CD4-positive, alpha-beta T cell treated with Interleukin-10 for 1 hour (primary cell): ENCODE measurements at places on chromosomes 4 and X.

DNA sequence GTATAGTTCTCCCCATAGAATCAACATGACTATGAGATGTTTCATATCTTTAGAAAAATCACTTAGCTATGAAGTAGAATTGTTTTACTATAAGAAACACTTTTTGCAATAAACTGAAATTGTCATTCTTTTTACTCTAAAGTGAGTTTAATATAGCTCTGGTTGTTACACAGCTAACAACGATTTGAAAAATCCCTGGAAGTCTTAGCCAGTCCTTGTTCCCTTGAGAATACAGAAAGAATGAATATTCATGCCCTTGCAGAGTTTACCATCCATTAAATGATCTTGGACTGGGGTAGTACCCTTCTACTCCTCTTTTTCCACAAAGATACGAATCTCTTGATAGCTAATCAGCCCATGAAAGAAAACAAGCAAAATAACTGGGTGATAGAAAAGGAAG lies 141.8 kb downstream of the JADE1 start:
- DNase-seq: no peak

GRCh38 chr4:121706595-121707021 lies 9.8 kb upstream of the ANXA5 start:
- peak; percentile 57 for DNase-seq

- DNase-seq: no peak
These were observed 2.7 kb downstream of the EFNB1 start for GRCh38 chrX:68831405-68832100.

- DNase-seq: no peak
These were observed 125.0 kb upstream of the MBNL3 start for GRCh38 chrX:132613801-132614200.

- DNase-seq: peak; percentile 7
These were observed 149.3 kb downstream of the SOWAHB start for GRCh38 chr4:76748649-76749048.

GRCh38 chrX:149120459-149120858 lies 384.6 kb downstream of the IDS start:
- no peak for DNase-seq

GRCh38 chrX:16786791-16787735 lies 797 bp downstream of the TXLNG start:
- peak; percentile 45 for DNase-seq

- no peak for DNase-seq
These were observed 15.6 kb upstream of the MBNL3 start for GRCh38 chrX:132504417-132504816.

DNA sequence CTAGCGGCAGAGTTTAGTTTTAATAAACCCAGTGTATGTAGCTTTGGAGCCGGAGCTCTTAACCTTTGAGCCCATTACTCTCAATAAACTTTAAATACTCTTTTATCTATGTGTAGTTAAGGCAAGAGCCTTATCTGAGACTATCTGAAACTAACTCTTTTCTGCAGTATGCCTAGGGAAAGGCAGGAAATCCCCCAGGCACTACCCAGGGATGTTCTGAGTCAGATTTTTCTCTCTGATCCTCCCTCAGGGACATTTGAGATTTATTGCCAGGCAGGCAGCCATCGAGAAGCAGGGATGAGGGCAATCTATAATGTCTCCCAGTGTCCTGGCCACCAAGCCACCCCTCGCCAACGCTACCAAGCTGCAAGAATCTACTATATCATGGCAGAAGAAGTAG lies 39.1 kb downstream of the HEPH start:
- no peak for DNase-seq

DNA sequence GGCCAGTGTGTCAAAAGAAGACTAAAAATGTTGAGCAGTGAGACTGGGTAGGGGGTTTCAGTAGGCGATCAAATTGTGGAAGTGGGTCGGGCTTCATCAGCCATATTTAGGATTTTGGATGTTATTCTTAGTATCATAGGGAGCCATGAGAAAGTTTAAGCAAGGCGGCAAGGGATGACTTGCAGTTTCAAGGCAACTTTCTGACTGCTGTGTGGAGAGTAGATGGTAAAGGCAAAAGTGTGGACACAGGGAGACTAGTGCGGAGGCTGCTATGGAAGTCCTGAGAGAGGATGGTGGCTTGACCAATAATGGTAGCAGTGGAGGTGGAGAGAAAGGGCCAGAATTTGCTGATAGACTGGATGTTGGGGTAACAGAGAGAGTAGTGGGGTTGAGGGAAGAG lies 15.4 kb downstream of the GK start:
- DNase-seq: no peak

GRCh38 chr4:109078724-109079123 lies 223.7 kb downstream of the COL25A1 start:
- DNase-seq: no peak

DNA sequence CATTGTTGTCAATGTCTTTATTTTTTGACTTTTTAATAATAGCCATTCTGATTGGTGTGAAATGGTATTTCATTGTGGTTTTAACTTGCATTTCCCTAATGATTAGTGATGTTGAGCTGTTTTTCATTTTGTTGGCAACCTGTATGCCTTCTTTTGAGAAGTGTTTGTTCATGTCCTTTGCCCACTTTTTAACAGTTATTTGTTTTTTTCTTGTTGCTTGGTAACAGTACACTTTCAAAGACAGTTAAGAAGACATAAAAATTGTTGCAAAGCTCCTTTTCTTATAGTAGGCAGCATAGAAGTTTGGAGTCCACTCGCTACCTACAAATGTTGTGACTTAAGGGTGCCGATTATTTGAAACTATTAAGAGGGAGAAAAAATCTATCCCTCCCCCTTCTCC lies 48.7 kb upstream of the SLC7A11 start:
- no peak for DNase-seq

GRCh38 chrX:14290335-14290734 lies 239.0 kb upstream of the GLRA2 start:
- DNase-seq: no peak

GRCh38 chr4:151324752-151325110 lies 674 bp downstream of the SH3D19 start:
- DNase-seq: no peak

GRCh38 chr4:11426731-11427120 lies 2.0 kb downstream of the HS3ST1 start:
- DNase-seq: no peak

DNA sequence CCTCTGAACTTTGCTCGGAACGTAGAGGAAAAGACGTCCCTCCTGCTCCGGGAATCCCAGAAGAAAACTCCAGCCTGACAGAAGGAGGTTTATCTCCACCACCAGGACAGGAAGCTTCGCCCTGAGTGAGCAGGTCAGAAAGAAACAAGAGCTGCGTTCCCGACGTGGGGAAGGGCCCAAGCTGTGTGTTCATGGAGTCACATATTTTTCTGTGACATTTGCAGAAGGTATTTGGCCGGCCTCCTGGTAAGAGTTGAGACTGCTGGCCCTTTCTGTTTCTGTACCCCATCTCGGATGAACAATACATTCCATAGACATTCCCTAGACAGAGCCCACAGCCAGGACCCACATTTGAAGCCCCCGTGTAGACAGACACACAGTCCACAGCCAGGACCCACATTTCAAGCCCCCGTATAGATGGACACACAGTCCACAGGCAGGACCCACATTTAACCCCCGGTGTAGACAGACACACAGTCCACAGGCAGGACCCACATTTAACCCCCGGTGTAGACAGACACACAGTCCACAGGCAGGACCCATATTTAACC lies 230.8 kb downstream of the SHOX start:
- DNase-seq: no peak

DNA sequence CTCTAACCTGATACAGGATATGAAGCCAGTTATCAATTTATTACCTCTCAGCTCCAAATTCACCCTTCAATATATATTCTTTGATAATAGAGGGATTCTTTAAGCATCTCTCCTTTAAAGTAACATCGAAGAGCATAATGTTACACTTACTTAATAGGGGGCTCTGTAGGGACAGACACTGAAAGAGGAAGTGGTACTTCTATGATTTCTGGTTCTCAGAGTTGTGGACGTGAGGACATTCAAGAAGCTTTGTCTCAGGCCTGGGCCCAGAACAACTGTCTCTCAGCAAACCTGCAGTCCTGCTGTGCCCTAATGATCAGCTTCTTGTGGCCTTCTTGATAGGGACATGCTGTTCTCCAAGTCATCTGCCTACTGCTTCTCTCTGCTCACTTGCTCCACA lies 4.2 kb upstream of the ZXDB start:
- DNase-seq: no peak

GRCh38 chrX:7216981-7217587 lies 69.1 kb upstream of the PUDP start:
- DNase-seq: no peak

DNA sequence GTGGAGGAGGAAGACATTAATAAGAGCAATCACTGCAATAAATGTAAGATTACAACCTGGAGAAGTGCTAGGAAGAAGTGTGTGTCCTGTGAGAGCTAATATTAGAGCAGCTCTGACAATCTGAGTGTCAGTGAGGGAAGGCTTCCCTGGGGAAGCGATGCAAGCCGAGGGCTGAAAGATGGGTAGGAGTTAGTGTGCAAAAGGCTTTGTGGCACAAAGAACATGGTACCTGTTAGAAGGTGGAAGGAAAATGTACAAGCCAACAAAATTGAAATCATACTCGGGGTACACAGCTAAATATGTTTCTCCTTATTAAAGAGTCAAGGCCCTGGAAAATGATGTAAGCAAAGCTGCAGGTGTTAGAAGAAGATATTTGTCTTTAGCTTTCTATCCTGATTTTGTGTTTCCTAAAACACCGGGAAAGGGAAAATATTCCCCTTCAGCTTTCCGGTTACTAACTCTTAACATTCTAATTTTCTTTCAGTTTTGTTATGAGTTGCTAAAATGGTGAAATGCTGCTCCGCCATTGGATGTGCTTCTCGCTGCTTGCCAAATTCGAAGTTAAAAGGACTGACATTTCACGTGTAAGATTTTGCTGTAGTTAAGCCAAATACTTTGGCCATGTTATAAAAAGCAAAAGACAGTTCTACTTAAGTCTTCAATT lies 808 bp downstream of the THAP6 start:
- DNase-seq: peak; percentile 53

GRCh38 chr4:185740471-185740873 lies 71.5 kb downstream of the SORBS2 start:
- DNase-seq: no peak

DNA sequence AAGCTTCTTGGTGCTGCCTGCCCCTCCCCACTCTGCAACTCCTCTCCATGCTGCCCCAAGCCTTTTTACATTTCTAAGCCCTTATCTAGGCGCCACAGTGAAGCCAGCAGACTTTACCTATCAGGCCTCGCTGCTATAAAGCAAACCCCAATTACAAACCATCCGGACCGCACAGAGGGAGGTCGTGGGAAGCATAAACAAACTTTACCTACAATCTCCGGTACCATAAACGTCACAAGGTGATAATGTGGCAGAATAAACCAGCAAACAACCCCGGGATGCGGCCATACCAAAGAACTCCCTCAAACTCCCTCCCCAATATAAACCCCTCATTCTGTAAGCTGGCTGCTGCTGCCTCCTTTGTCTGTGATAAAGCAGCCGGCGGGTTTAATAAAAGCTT lies 54.0 kb upstream of the ZCCHC13 start:
- no peak for DNase-seq

DNA sequence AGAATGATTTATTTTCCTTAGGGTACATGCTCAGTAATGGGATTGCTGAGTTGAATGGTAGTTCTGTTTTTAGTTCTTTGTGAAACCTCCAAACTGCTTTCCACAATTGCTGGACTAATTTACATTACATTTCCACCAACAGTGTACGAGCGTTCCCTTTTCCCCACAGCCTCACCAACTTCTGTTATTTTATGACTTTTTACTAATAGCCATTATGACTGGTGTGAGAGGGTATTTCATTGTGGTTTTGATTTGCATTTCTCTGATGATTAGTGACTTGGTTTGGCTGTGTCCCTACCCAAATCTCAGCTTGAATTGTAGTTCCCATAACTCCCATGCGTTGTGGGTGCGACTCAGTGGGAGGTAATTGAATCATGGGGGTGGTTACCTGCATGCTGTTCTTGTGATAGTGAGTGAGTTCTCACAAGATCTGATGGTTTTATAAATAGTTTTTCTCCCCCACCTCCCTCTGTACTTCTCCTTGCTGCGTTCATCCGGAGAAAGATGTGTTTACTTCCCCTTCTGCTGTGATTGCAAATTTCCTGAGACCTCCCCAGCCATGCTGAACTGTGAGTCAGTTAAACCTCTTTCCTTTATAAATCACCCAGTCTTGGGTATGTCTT lies 95.1 kb downstream of the GBA3 start:
- DNase-seq: no peak

- DNase-seq: no peak
These were observed 7.6 kb downstream of the ARSJ start for GRCh38 chr4:113971706-113972360.

DNA sequence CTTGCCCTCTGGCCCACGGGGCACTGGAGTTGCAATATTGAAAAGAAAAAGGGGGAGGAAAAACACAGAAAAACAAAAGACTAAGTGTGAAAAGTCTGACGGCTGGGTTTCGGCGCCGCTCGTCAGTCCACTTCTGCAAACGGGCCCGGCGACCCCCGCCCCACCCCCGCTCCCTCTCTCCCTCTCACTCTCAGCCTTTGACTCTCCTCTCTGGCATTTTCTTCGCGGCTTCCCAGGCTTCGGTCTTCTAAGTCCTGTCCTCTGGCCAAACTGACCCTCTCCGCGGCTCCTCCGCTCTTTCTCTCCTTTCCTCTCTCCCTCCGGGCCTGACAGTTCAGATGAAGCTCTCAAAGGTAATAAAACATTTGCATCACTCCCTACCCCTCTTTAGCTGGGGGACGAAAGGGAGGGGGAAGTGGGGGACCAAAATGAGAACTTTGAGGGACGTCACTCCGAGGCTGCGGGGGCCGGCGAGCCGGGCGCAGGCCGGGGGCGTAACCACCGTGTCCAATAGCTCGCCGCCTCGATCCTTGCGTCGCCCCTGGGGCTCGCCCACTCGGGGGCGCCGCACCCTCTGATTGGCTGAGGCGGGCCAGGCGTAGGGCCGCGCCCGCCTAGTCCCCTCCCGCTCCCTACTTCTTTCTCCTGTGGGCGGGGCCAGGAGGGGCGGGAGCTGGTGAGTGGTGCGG lies at the start of gene NKX6-1:
Gene NKX6-1, minus strand, starts transcription at position 358 of the 689 bp plus-strand sequence. CDS start 1,064 bp downstream, outside the sequence.
- DNase-seq: no peak

- DNase-seq: no peak
These were observed 40.1 kb downstream of the NUDT11 start for GRCh38 chrX:51456246-51456645.
